ENCODE measurements at places on chromosomes 16 and 17. TPM values are rescaled to one million over a fixed set of nuclear protein-coding genes. Genes with fewer than 3 reads are reported as not detected.

OR2C1 gene
- total RNA-seq = not detected

HSD17B2 gene
- not detected for total RNA-seq

ZNF48 gene
- 15.6 TPM for total RNA-seq

MT1B gene
- total RNA-seq = not detected

DRC7 gene
- total RNA-seq = not detected

GP2 gene
- total RNA-seq = not detected

PRSS33 gene
- total RNA-seq = not detected

GCGR gene
- total RNA-seq = not detected

Data from activated CD8-positive, alpha-beta memory T cell treated with anti-CD3 and anti-CD28 coated beads, Interleukin-2, amount 10 ng/mL, durations not matched to agents 7 days and 5 days (primary cell).